LoVo (cell line): ENCODE measurements at places on chromosomes 3 and 15.
A peak's percentile ranks its signal among the peaks of the same experiment; 100 is the strongest.

DNA sequence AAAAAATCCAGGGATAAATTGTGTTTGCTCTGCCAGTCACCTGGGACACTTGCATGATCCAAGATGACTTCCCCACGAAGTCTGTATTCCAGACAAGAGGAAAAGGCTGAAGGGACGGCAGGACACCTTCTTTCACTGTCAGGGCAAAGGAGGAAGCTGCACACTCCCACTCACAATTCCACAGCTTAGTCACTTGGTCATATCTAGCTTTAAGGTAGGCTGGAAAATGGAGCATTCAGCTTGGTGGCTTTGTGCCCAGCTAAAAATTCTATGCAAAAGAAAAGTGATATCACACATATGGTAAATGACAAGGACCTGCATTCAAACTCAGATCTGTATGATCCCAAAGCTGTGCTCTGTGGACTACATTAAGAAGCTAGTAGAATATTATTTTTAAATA lies 109.2 kb upstream of the TPM1 start:
- DNase-seq = no peak

DNA sequence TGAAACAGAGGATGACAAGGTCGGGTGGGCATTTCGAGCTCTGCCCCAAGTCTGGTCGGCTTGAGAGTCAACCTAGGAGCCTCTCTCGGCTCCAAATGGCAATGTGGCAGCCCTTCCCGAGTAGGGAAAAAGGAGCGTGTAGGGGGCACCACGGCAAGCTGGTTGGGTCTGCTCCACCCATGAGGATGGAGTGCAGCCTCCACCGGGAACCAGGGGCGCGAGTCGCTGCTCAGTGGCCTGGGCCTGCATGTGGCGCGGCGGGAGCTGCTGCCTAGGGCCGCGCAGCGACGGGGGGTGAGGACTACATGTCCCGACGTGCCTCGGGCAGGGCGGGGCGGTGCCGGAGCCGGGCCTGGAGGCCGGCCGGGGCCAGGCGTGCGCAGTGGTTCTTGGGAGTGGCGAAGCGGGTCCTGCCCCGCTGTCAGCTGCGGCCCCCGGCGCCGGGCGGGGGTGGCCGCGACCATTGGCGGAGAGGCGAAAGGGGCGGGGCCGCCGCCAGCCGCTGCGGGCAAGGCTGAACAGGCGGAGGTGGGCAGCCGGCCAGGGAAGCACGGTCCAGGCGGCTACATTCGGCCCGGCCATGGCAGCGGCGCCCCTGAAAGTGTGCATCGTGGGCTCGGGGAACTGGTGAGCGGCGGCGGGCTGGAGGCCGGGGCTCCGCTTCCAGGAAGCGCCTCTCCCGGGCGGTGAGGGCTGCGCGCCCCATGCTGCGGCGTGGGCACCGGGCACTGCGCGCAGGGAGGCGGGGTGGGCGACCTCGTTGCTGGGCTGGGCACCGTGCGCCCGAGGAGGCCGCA lies at the start of gene GPD1L:
Gene GPD1L, plus strand, starts transcription at position 489 of the 797 bp plus-strand sequence. Its CDS starts 92 bp downstream, at position 581.
- peak; percentile 97 for DNase-seq

DNA sequence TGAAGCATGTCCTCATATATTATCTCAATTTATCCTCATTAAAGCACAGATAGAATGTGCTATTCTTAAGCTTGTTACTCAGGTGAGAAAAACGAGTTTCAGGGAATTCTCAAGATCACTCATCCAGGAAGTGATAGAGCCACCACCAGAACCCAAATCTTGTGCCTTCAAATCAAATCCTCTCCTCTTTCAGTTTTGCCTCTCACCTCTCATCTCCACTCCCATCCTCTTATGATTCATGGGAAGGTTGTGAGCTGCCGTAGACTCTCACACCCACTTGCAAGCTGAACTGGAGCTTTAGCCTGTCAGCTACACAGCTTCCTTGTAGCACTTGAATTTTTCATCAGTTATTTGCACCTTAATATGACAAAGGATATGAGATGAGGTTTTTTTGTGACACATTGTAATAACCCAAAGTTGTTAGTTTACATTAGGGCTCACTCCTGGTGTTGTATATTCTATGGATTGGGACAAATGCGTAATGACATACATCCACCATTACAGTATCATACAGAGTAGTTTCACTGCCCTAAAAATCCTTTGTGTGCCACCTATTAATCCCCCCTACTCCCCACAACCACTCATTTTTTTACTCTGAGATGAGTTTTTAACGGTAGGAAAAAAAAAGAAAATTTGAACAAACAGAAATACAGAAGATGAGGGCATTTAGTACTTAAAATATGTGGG lies 25.7 kb downstream of the GPR15 start:
- DNase-seq = no peak

DNA sequence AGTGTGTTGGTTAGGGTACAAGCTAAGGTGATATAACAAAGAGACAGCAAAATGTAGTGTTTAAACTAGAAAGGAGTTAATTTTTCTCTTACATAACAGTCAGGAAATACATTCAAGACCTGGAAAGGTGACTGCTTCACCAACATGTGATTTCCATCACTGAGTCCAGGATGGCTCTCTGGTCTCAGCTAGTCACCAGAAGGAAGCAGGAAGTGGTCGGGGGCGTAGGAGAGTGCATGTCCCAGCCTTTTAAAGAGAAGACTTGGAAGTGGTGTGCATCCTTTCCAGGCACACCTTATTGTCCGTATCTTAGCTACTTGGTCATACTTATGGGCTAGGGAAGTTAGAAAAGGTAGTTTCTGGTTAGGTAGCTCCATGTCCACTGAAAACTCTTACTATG lies 11.1 kb upstream of the UBE2Q2 start:
- no peak for DNase-seq

DNA sequence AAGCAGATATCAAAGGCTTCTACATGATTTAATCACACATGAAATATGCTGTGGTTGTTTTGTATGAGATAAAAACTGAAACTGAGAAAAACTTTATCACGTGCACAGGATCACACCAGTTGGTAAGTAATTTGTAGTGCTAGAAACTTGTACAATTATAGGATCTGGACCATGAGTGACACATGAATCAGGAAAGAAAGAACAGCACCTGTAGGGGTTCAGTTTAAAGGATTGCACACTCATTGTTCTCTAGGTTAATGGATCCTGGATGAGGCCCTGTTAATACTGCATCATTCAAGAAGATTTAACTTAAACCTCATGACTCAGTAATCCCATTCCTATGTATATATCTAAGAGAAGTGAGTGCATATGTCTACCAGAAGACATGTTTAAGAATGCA lies 87.9 kb downstream of the STT3B start:
- no peak for DNase-seq

- DNase-seq = no peak
Observed at GRCh38 chr15:44682211-44682610, 18.7 kb upstream of the SPG11 start.

DNA sequence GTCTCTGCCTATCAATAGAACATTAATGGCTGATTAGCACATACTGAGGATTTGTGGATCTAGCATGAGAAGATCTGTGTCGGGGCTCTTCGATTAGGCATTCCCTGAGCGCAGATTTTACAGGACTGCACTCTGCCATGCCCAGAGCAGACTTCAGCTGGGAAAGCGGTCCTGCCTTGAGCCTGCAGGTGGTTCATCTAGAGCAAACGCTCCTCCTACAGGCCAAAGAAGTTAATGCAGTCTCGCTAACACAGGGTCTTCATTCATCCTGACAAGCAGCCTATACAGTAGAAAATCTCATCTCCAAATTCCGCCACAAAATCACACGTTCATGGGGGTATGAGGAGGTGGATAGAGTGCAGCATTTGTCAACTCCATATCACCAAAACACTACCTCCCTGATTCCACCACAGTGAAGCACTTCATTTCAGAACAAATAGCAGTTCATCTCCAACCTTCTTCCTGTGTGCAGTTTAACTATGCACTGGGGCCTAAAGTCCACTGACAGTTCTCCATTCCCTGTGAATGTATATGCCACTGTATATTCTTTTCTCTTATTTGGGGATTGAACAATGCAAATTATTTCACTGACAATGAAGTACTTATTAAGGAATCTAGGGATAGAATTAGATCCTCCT lies 405.8 kb downstream of the IGSF11 start:
- DNase-seq = peak; percentile 50

GRCh38 chr3:144501467-144501866 lies 529.8 kb downstream of the DIPK2A start:
- DNase-seq = no peak
